Muscle of leg (tissue), 16 donors: ENCODE measurements at places on chromosomes 16 and 17. TPM values are rescaled to one million over a fixed set of nuclear protein-coding genes. Genes with fewer than 3 reads are reported as not detected.
A peak's percentile ranks its signal among the peaks of the same experiment; 100 is the strongest.

DNA sequence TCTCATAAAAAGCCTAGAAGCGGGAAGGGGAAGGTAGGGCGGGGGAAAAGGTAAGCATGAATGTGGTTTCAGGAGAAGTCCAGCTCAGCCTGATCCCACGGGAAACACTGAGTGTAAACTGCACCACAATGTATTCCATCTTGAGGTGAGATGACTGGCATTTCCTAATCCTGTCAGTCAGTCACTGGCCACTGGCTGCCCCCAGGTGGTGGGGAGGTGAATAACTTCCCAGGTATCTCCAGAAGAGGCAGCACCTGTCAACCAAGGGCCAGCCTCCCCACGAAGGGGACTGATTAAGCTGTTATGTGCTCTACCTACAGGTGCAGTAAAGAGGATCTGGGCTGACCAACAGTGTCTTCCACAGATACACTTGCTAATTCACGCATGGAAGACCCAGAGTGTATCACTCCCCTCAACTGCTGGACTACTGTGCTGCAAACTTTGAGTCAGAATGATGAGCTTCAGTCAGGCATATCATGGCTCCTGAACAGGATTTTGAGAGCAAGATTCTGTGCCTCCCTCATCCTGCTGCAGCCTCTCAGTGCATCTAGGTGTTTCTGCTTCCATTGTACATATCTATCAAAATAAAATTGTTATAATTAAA lies 108.5 kb upstream of the CCL2 start:
- H3K27ac ChIP-seq: no peak overlapping the region
- no peaks in the 10 kb centered on the region for H3K4me1 ChIP-seq
- no peak for DNase-seq

- no peak overlapping the region for H3K27ac ChIP-seq
- H3K4me1 ChIP-seq: no peaks in the 10 kb centered on the region
- H3K4me3 ChIP-seq: no peak overlapping the region
- no peaks in the 10 kb centered on the region for H3K36me3 ChIP-seq
- H3K27me3 ChIP-seq: peaks cover 7% of the 10 kb centered on the region
These were observed 3.1 kb upstream of the CD300LD start for GRCh38 chr17:74595037-74595750.

DNA sequence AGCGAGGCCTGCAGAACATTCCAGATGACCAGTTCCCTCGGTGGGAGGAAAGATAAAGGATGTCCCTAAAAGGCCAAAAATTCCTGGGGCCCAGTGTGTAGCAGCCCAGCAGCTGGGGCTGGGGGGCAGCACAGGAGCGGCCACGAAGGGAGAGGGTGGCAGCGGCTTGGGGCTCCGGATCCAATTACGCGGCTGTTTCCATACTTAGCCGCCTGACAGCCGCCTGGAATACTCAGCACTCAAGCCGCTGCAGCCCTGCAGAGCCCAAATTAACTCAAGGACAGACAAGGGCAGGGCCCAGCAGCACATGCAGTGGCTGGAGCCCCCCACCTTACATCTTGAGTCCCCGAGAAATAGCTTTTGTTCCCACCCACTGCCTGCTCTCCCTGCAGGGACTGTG lies 1.3 kb downstream of the SRL start:
- peak overlapping the region; percentile 60 for H3K4me3 ChIP-seq
- H3K4me1 ChIP-seq: peaks cover 91% of the 10 kb centered on the region
- H3K27me3 ChIP-seq: no peaks in the 10 kb centered on the region
- H3K27ac ChIP-seq: peak overlapping the region; percentile 98

The SAMD14 gene
- 1.5 TPM for total RNA-seq
